GM23248 (cell line): ENCODE measurements at places on chromosomes 5 and 9. TPM values are rescaled to one million over a fixed set of nuclear protein-coding genes. Genes with fewer than 3 reads are reported as not detected.

Gene CCDC183
- total RNA-seq: 0.76 TPM in 1 of 2 replicates, not detected in the other

DNA sequence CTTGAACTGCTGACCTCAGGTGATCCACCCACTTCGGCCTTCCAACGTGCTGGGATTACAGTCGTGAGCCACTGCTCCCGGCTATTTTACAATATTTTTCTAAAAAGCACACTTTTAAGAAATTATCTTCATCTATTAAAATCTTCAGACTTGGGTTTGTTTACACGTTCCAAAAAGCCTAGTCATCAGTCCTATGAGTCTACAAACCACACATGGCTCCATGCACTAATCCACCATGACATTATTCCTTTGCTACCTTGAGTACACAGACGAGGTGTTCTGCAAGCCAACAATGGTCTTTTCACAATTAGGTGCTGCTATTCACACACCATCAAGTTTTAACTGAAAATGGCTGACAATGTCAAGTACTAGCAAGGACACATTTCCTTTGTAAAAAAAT, 41.0 kb downstream of the TRPM6 start:
- peak; percentile 19 for DNase-seq

DNA sequence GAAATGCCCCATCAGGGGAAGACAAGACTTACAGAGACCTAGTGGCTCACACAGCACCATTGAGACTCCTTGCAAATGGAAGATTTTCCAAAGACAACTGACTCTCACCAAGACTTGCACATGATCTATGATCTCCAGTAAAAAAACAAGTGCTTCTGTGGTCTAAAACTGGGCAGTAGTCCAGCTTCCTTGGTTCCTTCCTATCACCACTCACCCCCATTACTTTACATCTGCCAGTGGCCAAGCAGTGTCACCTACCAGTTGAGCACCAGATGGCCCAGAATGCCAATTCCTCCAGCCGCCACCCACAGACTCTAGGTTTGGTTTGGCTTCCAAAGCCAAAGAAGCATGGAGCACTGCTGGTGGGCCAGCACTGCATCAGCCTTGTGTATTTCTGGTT, 47.7 kb downstream of the SH3TC2 start:
- DNase-seq: no peak

DNA sequence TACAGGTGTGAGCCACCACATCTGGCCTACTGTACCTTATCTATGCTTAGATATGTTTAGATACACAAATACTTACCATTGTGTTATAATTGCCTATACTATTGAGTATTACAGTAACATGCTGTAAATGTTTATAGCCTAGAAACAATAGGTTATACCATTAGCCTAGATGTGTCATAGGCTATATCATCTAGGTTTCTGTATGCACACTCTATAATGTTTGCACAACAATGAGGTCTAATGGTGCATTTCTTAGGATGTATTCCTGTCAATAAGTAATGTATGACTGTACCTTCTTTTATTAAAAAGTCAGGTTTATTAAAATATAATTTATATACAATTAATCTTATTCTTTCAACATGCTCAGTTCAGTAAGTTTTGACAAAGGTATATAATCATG, 683.1 kb downstream of the LRRC70 start:
- no peak for DNase-seq

Gene ARAP3
- total RNA-seq: 2.2 and 3.9 TPM in 2 replicates

- peak; percentile 85 for DNase-seq
Observed at GRCh38 chr9:110443866-110444220, 106.2 kb upstream of the TXNDC8 start.

Gene MARCHF11
- total RNA-seq: not detected in 2 replicates

DNA sequence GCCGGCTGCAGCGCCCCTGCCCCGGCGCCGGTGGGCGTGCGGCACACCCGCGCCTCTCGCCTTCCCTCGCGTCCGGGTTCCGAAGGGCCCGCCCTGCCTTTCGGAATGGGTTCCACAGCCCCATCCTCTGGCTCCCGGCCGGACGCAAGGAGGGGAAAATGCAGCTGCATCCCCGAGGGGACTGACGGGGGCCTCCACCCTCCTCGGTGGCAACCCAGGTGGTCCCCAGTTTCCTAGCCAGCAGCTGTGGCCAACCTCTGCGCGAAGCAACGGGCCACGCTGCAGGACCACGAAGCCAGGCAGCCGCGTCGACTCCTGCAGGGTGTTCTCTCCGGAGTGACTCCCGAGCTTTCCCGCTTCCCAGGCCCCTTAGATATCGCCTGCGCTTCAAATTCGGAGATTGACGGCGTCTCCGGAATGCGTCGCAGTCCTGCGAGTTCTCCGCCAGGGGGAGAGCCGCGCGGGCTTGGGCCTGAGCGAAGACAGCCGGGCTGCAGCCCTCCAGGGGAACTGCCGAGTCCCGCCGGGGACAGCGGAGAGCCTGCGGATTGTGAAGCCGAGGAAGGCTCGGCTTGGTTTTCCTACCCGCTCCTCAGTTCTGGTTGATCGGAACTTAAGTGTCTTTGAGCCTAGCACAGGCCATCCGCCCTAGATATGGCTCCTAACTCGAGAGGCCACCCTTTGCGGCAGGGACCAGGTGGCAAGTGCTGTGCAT, 582 bp upstream of the APBA1 start:
- peak; percentile 95 for DNase-seq
